Left ventricle myocardium inferior (tissue), 1 donor: ENCODE measurements at places on chromosomes 1 and 21. TPM values are rescaled to one million over a fixed set of nuclear protein-coding genes. Genes with fewer than 3 reads are reported as not detected.

OR2L2 gene
- total RNA-seq, result not detected

FAM167B gene
- 7.9 TPM for total RNA-seq

DNA sequence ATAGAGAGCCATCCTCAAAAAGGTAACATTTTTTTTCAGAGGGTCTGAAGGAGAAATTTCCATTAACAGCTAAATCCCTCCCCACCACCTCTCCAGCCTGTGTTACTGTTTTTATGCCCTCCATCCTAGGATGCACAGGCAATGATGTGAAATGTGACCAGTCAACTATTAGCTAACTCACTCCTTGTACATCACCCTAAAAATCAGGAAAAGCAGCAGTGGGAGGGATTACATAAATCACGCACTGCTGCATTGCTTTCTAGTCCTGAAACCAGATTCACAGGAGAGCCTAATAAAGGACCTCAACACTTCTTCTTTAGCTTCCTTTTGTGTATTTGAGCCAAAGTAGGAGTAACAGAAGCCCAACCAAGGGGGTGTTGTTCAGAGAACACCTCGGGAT lies 66.3 kb downstream of the LMO4 start:
- no peak overlapping the region for H3K27ac ChIP-seq
- no peaks in the 10 kb centered on the region for H3K27me3 ChIP-seq
- peaks cover 5% of the 10 kb centered on the region for H3K4me1 ChIP-seq
- H3K4me3 ChIP-seq, result no peak overlapping the region
- H3K36me3 ChIP-seq, result no peaks in the 10 kb centered on the region
- no peak for DNase-seq

- no peak overlapping the region for H3K4me3 ChIP-seq
- H3K36me3 ChIP-seq, result no peaks in the 10 kb centered on the region
These were observed 40.7 kb upstream of the COL6A2 start for GRCh38 chr21:46057111-46057709.

DNA sequence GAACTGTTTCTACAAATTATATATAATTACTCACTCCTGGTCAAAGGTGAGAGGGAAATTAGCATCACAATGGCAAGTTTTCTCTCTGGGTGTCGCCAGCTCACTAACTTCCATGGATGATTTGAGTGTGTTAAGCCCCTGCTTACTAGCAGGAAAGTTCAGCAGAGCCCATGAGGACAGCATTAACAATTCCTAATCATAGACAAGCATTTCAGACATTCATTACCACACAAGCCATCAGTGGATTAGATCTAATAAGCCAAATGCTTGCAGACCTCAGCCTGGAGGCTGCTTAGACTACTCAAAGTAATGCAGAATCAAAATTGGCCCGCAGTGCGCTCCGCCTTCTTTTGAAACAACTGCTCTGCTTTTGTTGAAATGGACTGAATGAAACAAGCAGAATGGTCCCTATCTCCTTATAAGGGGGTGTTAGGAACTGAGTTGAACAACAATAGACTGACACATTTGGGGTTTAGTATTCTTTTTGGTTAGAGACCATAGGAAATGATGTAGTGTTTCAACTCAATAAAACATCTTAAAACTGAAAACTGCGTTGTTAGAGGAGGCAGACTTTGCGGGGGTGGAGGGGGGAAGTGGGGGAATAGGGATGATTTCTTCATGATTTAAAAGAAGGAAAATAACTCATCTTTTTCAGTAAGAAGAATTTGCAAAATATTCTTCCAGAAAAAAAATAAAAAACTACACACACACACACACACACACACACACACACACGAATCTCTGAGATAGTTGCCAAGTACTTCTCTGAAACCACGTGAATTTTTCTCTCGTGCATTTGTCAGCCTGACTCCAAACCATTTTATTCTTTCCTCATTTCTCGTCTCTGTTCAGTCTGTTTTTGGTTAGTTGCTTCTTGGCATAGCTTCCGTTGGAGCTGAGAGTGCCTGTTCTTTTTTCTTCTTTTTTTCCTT lies 54.6 kb downstream of the GORAB start:
- peaks cover 8% of the 10 kb centered on the region for H3K27me3 ChIP-seq
